Osteocyte (in vitro differentiated cells): ENCODE measurements at places on chromosomes 16 and 17. TPM values are rescaled to one million over a fixed set of nuclear protein-coding genes. Genes with fewer than 3 reads are reported as not detected.

DNA sequence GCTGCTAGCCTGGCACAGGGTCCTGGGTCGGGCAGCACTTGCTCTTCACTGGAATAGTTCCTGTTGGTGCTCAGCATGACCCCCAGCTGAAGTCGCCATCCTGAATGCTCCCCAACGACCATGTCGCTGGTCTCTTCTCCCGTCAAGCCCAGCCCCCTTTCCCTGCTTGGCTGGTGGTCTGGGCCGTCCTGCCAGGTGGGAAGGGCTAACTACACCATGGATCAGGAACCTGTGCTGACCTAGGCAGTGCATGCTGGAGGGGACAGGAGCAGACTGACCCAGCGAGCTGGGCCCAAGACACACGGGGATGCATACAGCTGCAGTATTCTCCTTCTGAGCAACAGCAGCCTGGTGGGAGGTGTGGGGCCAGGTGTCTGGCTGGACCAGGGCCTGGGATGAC is 9.2 kb upstream of the SREBF1 start:
- no peak for DNase-seq

DNA sequence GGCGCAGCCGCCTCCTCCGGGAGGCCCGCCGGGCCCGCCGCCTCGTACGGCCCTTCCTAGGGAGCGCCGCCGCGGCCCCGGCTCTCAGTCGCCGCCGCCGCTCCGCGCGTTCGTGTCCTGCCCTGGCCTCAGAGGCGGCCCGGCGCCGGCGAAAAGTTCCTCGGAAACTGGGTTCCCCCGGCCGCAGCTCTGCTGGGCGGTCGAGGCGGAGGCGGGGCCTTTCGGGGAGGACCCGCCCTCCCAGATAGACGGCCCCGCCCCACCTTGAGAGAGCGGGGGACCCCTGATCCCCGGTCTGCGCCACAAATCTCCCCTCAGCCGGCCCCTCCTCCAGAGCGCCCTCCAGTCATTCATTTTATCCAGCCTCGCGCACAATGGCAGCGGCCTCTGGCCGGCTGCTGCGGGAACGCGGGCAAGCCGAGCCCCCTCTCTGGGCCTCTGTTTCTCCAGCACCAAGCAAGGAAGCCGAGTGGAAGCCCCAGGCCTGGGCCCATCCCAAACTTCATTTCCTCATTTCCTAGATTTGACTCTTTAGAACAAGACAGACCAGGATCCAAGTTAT is at the start of gene SREBF1:
TSS of gene SREBF1 (minus strand) at position 169 of the 562 bp plus-strand sequence. CDS start 169 bp downstream, outside the sequence.
- peak; percentile 87 for DNase-seq

The C1QTNF8 gene
- total RNA-seq = not detected in 2 replicates

DNA sequence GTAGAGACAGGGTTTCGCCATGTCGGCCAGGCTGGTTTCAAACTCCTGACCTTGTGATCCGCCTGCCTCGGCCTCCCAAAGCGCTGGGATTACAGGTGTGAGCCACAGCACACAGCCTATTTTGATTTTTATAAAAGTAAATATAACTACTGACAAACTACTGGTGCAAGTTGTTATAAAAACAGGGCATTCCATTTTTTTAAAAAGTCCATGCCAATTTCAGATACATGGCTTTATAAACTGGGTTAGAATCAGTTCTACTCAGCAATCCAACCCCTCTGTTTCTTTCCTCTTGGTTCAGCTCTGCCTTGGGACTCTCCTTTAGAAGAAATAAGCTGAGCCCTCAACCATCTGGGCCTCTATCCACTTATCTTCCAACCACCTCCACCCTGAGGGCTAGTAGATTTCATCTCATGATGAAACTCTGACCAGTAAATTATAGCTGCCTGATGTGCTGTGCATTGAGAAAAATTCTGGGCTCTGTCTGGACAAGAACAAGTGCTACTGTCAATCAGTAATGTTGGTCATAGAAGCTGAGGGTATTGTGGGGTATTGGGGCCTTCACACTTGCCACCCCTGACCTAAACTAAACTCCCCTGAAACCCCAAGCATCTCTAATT is 10.2 kb downstream of the RANBP10 start:
- DNase-seq = no peak

DNA sequence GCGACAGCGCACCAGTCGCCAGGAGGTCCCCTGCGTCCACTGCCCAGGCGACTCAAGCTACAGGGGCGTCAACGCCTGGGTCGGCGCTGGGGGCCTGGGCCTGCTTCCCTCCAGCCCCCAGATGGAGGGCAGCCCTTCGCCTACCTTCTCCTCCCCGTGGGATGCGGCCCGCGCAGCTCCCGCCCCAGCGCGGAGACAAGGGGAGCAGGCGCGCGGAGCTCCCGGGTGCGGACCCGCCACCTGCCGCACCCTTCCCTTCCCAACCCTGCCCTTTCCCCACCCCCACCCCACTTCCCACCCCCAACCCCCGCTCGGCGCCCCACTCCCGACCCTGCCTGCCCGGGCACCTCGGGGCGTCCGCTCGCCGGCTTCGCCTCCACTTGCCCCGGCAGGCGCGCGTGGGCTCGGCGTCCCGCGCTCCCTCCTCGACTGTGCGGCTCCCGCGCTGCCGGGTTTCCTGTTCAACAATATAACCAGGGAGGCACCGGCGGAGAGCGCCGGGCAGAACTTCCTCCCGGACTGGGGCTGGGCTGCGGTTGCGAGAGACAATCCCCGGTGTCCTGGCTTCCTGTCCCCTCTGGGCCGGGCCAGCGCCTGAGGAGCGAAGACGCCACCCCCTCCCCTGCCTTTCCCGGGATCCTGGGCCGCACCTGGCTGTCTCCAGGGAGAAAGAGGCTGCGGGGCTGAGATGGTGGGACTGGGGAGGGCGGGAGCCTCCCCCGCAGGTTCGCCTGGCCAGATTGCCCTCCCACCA is at the start of gene ARHGAP27:
TSS of gene ARHGAP27 (minus strand) at position 466 of the 754 bp plus-strand sequence. CDS start 2,591 bp downstream, outside the sequence.
- no peak for DNase-seq

DNA sequence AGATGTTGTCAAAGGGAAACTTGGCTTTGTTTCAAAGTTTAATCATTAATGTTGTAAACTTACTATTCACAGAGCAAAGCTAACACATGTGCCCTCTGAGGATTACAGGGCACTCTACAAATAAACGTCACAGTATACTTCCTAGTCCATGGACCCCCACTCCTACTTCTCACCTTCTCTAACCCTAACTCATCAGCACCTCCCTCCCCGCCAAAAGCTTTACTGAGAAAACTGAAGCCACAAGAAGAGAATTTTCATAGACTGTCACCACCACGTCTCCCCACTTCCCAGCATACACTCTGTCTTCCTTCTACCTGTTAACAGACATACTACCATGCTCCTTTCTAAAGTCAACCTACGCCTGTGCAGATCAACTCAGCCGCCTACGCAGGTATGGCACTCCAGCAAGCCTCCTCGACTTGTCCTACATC is 29.0 kb downstream of the HELZ start:
- DNase-seq = no peak

The KRT39 gene
- not detected in 2 replicates for total RNA-seq

The CLDN6 gene
- 0.32 TPM in 1 of 2 replicates, not detected in the other for total RNA-seq

The NPIPA3 gene
- total RNA-seq = 1.2 TPM in 1 of 2 replicates, not detected in the other

DNA sequence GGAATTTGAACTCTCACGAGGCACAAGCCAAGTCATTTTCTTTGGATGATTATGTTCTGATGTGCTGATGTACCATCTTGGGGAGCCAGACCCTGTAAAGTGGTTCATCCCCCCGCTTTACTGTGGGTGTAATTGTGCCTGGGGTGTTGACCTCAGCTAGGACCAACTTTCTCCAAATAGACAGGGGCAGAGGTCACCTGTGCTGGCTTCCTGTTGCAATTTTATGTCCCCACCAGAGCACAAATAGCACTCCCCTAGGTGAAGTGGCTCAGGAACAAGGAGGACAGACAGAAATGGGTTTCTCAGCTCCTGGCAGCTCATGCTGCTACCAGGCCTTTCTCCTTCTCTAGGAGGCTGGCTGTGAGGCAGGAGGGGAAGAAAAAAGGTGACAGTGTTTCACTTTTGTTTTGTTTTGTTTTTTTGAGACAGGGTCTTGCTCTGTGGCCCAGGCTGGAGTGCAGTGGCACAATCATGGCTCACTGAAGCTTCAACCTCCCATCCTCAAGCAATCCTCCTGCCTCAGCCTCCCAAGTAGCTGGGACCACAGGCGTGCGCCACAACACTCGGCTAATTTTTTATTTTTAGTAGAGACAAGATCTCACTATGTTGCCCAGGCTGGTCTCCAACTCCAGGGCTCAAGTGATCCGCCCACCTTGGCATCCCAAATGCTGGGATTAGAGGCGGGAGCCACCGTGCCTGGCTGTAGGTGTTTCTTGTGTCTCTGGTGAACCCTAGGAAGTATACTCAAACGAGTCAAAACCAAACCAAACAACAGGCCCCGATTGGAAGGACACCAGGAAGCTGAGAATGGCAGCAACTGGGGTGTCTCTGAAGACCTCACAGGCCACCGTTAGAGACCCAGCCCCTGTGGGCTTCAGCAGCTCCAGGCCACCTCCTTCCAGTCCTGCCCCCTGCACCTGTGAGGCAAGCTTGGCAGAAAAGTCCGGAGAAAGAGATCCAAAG is 32.5 kb upstream of the WFIKKN2 start:
- DNase-seq = no peak

GRCh38 chr17:21278450-21279197 is 5.9 kb upstream of the MAP2K3 start:
- no peak for DNase-seq

The CPPED1 gene
- 17.8 and 18.2 TPM in 2 replicates for total RNA-seq

DNA sequence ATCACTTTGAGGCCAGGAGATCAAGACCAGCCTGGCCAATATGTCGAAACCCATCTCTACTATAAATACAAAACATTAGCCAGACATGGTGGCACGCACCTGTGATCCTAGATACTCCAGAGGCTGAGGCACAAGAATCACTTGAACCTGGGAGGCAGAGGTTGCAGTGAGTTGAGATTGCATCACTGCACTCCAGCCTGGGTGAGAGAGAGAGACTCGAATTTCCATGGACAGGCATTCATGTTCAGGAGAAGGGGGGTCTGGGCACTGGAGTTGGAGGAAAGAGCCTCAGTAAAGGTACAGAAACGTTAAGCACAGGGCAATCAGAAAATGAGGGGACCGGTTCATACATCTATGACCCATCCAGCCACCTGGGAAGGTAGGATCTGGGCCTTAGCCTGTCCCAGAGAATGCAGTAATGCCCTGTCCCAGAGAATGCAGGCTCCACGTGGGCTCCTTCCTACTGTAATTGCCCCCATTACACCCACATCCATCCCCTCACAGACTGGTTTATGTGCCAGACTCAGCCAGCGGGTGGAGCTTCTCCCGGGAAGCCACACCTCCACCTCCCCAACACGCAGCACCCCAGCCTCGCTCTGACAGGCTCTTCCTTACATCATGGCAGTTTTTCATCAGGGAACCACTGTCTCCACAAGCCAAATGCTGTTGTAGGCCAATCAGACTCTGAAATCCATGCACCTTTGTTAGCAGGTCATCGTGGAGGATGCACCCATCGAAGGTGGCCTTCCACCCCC is 21.6 kb upstream of the ARL4D start:
- DNase-seq = no peak

GRCh38 chr16:85552980-85553435 is 60.1 kb upstream of the GSE1 start:
- DNase-seq = no peak

The RNF166 gene
- total RNA-seq = 17.2 and 19.3 TPM in 2 replicates

The CLEC19A gene
- not detected in 2 replicates for total RNA-seq

The ITGA3 gene
- 201 and 221 TPM in 2 replicates for total RNA-seq

The NPIPB5 gene
- 200 and 207 TPM in 2 replicates for total RNA-seq

GRCh38 chr17:37117373-37118142 is 168.8 kb downstream of the AATF start:
- no peak for DNase-seq

The MRC2 gene
- 418 and 419 TPM in 2 replicates for total RNA-seq

The ABCA6 gene
- 1.2 and 1.7 TPM in 2 replicates for total RNA-seq

GRCh38 chr17:7587420-7588151 is 2.3 kb downstream of the SOX15 start:
- no peak for DNase-seq

- DNase-seq = no peak
These were observed 87.5 kb upstream of the GSE1 start for GRCh38 chr16:85525420-85526184.

GRCh38 chr17:68711858-68712257 is 110.7 kb upstream of the FAM20A start:
- DNase-seq = no peak

DNA sequence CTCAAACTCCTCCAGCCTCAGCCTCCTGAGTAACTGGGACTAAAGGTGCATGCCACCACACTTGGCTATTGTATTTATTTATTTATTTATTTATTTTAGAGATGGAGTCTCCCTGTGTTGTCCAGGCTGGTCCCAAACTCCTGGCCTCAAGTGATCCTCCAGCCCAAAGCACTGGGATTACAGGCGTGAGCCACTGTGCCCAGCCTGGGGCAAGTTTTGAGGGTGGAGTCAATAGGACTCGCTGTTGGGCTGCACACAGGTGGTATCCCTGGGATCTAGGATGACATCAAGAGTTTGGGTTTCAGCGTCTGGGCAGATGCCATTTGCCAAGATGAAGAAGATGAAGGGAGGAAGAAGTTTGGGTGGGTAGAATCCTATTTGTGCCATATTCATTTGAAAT is 213.9 kb downstream of the GSG1L start:
- no peak for DNase-seq

DNA sequence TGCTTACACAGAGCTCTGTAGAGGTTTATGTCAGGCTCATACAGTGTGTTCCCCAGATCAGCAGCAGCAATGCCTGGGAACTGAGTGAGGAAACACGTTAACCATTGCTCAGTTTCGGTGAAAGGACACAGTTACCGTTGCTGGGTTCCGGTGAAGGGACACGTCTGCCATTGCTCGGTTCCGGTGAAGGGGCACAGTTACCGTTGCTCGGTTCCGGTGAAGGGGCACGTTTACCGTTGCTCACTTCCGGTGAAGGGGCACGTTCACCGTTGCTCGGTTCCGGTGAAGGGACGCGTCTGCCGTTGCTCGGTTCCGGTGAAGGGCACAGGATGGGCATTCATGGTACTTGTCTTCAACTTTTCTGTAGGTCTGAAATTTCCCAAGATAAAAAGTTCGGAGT is 81.7 kb downstream of the MRM3 start:
- no peak for DNase-seq

DNA sequence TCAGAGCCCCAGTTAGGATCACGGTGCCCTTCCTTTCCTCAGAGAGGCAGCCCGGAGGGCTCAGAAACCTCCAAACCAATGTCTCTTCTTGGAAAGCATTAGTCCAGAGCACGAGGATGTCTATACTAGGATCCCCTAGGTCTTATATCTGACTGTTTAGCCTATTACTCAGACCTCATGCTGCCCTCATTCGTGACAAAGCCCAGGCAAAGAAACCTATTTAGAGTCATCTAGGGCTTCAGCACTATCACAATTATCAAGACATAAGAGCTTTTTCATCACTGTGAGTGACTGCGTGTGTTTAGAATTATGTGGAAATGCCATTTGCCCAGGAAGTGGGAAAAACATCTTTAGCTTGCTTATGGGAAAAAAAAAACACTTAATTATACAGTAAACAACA is 159.8 kb upstream of the NOL11 start:
- DNase-seq = no peak
